ENCODE measurements at places on chromosomes 16 and 17.

GRCh38 chr17:43560461-43561427 lies 14.6 kb upstream of the ETV4 start:
- DNase-seq: no peak

- no peak for DNase-seq
Measured at GRCh38 chr16:68097088-68097487, 11.9 kb downstream of the NFATC3 start.

DNA sequence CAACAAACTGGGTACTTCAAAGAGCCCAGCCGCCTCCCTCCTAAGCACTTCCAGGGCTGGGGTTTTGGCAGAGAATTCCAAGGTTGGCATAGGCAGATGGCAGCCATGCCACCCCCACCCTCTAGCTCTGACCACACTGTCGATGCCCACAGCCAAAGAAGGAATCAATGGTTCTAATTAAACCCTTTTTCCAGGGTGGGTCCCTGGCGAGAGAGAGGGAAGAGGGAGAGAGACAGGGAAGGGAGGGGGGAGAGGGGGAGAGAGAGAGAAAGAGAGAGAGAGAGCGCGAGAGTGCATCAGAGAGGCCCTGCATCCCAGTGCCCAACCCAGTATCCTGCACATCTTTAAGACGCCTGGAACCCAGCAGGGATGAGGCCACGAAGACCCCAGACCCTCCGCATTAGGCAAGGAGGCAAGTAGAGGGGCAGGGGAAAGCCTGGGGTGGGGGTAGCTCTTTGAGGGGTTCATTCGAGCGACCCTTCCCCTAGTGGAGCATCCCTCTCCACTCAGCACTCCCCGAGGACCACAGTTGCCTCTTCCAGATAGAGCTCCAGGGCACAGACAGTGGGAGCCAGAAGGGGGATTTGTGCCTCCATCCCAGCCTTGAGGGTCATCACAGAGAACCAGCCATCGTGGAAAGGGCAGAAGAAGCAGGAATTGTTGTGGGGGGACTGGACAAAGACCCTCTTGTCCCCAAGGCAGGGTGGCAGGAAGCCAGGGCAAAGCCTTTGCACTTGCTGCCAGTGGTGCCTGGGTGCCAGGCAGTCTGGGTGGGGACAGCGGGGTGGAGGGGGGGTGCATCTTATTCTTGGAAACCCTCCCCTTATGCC lies 2.6 kb downstream of the SRCIN1 start:
- DNase-seq: no peak

- DNase-seq: no peak
Measured at GRCh38 chr17:622356-622755, 92.3 kb downstream of the VPS53 start.

Data from endothelial cell (in vitro differentiated cells).